Naive thymus-derived CD4-positive, alpha-beta T cell (primary cell): ENCODE measurements at places on chromosomes 1 and 21.

- DNase-seq = peak; percentile 66
Observed at GRCh38 chr1:180178511-180179161, 24.0 kb downstream of the QSOX1 start.

DNA sequence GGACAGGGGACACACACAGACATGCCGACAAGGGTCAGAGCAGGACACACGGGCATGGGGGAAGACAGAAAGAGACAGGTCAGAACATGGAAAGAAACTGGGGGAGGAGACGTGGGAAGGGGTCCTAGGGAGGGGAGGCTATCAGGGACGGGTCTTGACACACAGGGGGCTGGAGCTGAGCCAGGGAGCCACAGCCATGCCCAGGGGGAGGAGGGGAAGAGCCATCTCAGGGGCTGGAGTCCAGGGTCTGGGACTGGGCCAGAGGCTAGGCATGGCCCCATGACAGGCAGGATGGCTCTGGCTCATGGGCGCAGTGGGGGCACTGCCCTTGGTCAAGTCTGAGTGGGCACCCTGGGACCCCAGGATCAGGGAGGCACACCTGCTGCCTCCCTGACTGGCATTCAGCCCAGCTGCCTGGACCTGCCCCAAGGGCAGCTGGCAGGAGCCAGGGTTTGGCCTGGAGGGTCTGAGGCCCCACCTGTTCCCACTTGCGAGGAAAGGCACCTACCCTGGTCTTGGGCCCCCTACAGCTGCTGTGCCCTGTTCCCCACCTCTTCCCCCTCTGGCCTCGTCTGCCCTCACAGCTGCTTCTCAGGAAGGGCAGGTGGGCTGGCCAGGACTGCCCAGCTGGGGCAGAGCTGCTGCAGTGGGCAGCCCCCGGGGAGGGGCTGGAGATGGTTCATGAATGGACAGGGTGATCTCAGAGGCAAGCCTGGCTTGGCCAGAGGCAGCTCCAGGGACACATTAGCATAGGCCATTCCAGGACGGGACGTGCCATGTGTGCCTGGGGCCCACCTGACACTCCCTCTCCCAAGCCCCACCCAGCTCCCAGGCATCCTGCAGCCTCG lies 42.9 kb downstream of the HSPG2 start:
- no peak for DNase-seq

DNA sequence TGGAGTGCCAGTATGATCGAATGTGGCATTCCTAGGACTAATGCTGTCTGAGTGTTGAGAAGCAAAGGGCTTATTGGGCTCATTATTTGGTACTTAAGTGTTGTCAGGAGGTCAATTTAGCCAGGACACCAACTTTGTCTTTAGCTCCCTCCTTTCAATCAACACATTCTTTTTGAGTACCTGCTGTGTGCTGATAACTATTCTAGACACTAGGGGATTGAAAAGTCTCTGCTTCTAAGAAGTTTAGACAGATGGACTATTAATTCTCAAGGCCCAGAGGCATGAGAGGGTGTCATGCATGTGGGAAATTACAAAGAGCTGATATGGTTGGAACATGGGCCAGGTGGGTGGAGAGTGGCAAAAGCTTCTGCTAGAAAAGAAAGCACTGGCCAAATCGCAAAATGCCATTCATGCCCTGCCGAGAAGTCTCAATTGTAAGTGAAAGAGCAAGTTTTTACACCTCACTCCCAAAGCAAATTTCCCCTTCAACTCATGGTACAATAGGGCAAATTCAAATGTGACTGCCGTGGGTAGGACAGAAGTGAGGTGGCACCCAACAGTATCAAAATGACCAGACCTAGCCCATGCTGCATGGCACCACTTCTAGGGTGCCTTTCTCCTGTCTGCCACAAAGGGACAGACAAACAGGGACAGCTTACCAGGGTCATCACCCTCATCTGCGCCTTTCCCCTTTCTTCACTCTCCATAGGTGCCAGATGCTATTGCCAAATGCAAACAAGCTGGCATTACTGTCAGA lies 53.6 kb upstream of the LAX1 start:
- no peak for DNase-seq

DNA sequence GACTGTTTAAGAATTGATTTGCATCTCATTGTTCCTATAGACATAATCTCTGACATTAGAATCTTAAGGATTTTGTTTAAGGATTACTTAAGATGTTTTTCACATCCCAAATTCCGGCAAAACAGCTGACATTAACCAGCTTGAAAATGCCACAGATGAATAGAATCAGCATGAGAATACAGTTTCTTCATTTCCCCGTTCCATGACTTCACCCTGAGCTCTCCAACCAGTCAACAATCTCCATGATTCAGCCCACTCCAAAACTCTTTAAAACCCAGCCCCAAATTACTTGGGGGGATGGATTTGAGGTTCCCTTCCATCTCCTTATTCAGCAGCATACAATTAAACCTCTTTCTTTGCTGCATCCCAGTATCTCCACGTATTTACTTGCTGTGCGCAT lies 201.0 kb downstream of the LYPLAL1 start:
- DNase-seq = no peak

GRCh38 chr1:28154078-28154594 lies 22.4 kb downstream of the PTAFR start:
- no peak for DNase-seq

- DNase-seq = no peak
Observed at GRCh38 chr21:30227633-30228404, 11.9 kb upstream of the CLDN8 start.

- DNase-seq = no peak
Observed at GRCh38 chr1:96651517-96651916, 70.1 kb upstream of the PTBP2 start.
